NCI-H1092 treated with DMSO at 0.1 percent for 48 hours (cell line): ENCODE measurements at places on chromosomes 5 and 9.
A peak's percentile ranks its signal among the peaks of the same experiment; 100 is the strongest.

DNA sequence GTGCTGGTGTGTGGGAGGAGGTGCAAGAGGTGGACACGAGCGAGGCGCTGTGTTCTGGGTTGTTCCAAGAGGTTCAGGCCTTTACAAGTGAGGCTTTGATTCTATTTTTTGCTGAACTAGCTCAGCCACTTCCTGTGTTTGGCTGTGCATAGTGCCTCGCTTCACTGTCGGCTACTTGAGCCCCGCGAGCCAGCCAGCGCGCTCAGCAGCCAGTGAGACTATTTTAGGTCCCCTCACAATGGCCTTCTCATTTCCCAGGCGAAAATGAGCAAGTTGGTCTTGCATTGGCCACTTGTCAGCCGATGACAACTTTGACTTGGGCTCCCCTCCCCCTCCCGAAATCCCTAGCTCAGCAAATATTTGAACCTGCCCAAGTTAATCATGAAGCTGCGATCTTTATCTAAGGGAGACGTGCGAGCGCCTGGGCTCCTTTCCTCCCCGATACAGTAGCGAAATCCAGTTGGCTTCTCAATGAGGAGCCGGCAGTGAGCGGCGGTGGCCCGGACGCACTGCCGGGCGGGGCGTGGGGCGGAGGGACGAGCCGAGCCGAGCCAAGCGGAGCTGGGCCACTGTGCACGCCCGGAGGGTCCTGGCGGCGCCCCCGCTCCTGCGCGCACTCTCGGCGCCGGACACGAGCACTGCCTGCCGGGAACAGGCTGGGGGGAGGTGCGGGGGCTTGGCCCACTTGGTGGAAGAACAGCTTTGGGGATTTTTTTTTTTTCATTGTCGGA lies 72.6 kb downstream of the PIK3R1 start:
- DNase-seq = no peak

- DNase-seq = no peak
Observed at GRCh38 chr5:64108674-64109073, 57.0 kb upstream of the RNF180 start.

- peak; percentile 2 for DNase-seq
Observed at GRCh38 chr5:74167930-74168315, 472.6 kb downstream of the ENC1 start.

DNA sequence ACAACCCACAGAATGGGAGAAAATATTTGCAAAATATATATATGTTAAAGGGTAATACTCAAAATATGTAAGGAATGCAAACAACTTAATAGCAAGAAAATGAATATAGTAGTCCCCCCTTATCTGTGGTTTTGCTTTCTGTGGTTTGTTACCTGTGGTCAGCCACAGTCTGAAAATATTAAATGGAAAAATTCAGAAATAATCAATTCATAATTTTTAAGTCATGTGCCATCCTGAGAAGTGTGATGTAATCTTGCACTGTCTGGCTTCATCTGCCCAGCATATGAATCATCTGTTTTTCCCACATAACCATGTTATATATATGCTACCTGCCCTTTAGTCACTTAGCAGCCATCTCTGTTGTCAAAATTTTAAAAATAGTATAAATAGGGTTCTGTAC lies 11.7 kb downstream of the CER1 start:
- DNase-seq = no peak

- DNase-seq = no peak
Observed at GRCh38 chr5:68818057-68818695, 275.6 kb upstream of the SLC30A5 start.

- DNase-seq = no peak
Observed at GRCh38 chr9:73527521-73527920, 375.9 kb downstream of the ANXA1 start.

- no peak for DNase-seq
Observed at GRCh38 chr5:67516948-67517565, 320.5 kb upstream of the CD180 start.

GRCh38 chr9:70131296-70131695 lies 87.6 kb downstream of the MAMDC2 start:
- DNase-seq = no peak

- DNase-seq = no peak
Observed at GRCh38 chr5:61731946-61732314, 399.9 kb downstream of the ZSWIM6 start.
